ENCODE measurements at places on chromosomes 16 and 17.

GRCh38 chr17:489758-490329, 137.2 kb upstream of the RPH3AL start:
- peak; percentile 52 for DNase-seq

DNA sequence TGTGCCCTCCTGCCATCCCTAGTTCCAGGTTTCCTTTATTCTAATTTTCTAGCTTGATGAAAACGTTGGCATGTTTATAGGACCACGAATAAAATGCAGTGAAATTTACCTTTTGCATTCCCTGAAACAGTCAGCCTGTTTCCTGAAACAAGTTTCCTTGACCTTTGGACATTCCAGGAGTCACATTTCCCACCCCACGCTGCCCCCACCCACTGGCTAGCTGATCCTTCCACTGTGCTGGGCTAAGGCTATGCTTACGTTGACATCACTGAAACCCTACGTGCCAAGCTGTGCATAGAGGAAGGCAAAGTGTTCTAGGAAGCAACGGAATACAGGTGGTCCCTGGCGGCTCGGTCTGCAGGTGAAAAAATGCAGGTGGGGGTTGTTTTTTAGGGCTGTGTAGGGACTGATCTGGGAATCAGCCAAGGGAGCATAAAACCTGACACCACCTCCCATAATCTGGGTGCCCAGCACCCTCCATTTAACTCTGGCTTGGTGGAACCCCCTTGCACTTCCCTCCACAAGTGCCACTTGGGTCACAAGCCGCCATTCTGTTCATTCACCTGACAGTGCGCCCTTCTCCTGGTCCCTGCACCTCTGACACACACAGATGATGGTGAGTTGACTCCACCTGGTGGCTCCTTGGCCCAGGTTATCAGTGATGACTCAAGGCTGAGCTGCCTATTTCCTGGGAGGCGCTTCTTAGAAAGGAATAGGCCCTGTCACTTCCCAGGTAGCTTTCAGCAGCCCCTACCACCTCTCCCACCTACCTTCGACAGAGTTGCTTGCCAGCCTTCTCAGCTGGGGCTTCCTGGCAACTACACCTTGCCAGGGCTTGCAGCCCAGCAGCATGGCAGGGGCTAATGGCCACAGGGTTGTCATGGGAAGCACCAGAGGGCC, 83.7 kb downstream of the N4BP1 start:
- peak; percentile 5 for DNase-seq

DNA sequence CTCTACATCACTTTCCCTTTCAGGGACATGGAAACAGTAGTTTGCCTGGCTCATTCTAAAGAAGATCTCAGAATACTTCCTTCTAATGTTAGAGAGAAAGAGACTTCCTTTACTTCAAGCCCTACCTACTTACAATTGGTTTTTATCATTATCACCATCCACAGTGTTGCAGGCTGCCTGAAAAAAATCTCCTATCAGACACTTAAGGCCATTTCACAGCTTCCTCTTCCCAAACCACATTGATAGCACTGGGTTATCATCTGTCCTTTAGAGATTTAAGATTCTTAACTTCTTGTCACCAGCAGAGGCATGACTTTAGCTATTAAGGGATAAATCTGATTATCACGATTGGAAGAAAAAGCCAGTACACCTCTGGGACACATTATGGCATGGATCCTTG, 178.5 kb upstream of the TBX2 start:
- DNase-seq = no peak

GRCh38 chr16:63921737-63922295, 1200.0 kb downstream of the CDH11 start:
- DNase-seq = no peak

GRCh38 chr16:72220875-72221629, 49.1 kb upstream of the PMFBP1 start:
- DNase-seq = no peak

DNA sequence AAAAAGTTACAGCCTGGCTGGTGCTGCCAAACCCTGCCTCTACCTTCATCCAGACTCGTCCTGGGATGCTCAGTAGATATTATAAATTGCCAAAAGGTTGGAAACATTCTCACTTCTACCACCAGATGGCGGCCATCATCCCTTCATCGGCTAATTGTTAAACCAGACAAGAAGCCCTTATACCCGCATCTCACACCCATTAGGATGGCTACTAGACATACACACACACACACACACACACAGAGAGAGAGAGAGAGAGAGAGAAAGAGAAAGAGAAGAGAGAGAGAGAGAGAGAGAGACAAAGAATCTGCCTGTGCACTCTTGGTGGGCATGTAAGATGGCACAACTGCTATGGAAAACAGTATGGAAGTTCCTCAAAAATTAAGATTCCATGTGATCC, 15.0 kb upstream of the SCIMP start:
- peak; percentile 47 for DNase-seq

DNA sequence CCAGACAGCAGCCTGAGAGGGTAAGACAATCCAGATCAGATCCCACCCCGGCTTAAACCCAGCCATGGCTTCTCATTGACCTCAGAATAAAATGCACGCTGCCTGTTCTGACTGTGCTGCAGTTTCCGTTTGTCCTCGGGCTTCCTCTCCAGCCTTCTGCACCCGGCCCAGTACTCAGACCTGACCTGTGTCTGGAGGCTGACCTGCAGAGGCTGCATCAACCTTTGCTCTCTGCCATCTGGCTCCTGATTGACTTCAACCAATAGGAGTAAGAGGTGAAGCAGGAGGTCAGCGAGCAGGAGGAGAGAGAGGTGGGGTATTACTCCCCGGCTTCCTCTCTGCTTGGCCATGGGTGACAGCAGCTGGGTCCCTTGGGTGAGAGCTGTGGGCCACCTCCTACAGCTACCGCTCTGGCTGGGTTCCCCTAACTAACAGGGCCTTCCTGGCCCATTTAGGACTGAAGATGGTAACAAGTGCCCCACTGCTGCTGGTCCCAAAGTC, 46.7 kb downstream of the C16orf82 start:
- no peak for DNase-seq

DNA sequence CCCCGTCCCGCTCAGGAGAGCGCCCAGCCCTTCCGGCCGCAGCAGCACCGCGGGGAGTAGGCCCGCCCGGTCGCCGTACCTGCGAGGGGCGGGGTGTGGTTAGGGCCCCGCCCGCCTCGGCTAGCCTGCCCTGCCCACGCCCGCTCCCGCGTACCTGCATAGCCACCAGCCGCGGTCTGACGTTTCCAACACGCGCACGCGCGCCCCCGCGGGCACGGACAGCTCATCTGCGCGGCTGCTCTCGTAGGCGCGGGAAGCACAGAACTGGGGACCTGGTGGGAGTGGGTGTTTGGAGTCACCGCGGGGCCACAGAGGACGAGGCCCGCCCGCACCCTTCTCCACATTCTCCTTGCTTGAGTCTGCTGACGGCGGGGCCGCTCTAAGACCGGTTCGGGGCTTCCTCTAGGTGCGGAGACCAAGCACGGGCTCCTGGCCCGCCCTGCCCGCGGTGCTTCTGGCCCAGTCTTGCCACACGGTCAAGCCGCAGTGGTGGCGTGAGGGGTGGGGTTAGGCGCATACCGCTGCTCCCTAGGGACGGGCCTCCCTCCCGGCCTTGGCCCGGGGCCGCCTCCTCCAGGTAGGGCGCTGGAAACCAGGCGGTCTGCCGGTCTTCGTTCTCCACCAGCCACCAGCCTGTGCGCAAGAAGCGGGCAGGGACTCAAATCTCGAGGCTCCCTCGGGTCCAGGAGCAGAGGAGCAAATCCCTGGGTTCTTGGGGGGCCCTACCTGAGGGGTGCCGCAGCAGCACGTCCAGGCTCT, 1.8 kb downstream of the NOXO1 start:
- no peak for DNase-seq

DNA sequence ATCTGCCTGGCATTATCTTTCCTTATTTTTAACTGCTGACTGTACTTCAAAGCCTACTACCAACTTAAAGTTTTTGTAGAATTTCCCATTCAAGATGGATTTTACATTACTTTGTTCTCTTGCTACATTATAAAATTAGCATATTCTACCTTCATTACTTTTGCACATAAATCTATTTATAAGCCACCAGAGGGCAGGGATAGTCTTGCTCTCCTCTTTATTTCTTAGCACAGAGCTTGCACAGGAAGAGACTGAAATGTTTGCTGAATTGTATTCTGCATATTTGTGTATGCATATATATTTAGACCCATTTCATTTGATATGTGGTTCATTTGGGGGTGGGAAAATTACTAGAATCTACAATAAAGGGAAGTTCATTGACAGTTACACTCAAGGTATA, 108.0 kb downstream of the SKAP1 start:
- DNase-seq = no peak

- no peak for DNase-seq
These were observed 78.2 kb downstream of the NXN start for GRCh38 chr17:901191-901950.

All from stimulated activated CD4-positive, alpha-beta T cell treated with anti-CD3 and anti-CD28 coated beads, Interleukin-12 subunit alpha, Interleukin-12 subunit beta, amount 100 ng/mL, for 24 hours (primary cell).